ENCODE measurements at places on chromosomes 4 and X.

DNA sequence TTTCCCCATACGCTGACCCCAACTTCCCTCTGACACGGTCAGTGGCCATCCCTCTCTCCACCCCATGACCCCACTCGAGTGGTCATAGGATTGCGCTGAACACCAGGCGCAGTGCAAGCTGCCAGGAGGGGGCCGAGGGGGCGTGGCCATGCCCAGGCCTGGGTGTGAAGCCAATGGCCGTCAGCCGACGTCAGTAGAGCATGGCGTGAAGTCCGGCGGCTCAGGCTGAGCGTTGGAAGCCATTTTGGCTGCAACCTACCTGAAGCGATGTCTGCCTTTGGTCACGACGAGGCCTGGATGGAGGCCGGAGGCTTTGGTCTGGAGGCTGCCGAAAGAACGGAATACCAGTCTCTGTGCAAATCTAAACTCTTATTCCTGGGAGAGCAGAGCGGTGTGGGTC lies at the start of gene RAB41:
RAB41 (plus strand) TSS at position 222 of the 400 bp plus-strand sequence; CDS start at position 268, 46 bp downstream.
- DNase-seq = no peak

- DNase-seq = no peak
Observed at GRCh38 chr4:169724260-169724659, 33.5 kb downstream of the HPF1 start.

GRCh38 chr4:177010418-177010817 lies 217.7 kb upstream of the VEGFC start:
- DNase-seq = no peak

GRCh38 chr4:94924566-94924965 lies 166.8 kb downstream of the BMPR1B start:
- DNase-seq = no peak

- DNase-seq = no peak
Observed at GRCh38 chr4:119746951-119747350, 118.3 kb upstream of the PDE5A start.

DNA sequence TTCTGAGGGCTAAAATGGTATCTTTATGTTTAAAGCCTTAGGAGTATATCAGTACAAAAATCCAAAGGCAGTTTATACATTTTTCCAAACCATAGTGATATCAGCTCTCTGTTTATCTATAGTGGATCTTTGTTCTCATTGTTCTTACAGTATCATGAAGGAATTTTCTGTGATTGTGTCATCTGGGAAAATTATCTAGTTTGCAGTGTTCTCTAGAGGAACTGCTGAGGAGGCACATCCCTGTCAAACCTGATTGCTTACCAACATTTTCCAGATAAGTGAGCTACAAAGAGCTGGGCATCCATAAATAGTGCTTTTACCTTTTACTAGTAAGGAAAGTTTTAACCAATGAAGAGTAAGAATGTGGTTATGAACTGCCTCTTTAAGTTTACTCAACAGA lies 44.9 kb upstream of the SLC25A31 start:
- DNase-seq = no peak

DNA sequence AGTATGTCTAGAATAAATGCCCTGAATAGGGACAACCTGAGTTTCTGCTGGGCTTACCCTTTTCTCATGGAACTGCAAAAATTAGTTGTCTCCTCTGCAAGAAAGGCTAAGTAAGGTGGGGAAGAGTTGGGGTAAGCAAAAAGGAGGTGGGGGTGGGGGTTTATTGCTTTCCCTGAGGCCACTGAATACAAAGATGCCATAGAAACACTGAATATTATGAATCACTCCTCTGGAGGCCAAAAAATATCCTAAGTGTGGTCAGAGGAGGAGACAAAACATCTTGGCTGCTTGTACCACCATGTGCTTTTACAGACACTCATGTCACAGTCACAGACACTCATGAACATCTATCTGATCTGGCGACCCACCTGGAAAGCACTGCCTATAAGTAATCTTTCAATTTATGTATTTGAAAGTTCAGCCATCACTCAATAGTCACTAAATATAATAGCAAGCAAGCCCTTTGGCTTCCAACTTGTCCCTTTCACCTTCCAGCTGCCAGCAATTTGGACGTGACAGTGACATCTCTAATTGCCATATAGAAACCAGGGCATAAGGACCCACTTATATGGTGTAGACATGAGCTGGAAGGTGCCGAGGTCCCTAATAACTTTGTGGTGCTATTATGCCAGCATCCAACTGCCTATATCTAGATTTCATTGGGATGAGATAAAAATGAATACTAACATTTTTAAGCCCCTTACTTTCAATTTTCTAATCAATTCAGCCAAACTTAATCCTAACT lies 122.7 kb upstream of the CBR4 start:
- DNase-seq = no peak

- no peak for DNase-seq
Observed at GRCh38 chrX:99901091-99901490, 509.0 kb downstream of the PCDH19 start.

DNA sequence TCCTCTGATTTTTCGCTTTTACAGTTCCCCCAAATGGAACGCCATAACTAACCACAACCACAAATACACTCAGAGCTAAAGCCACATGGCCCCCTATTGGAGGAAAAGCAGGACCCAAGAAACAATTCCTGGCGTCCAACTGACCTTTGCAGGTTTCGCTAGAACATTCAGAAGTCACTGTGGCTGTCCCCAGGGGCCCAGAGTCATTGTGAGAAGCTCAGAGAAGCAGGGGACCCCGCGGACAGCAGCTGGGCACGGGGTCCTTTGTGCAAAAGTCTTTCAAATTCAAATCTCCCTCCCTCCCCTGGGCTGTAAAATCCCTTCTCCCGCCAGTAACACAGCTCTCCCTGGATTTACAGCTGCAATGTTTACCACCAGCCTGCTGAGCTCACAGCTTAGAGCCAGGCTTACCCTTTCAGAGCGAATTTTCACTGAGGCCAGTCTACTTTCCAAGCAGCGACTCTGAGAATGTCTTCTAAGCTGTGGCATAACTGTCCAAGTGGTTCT lies 214.8 kb downstream of the CRLF2 start:
- DNase-seq = no peak

- no peak for DNase-seq
Observed at GRCh38 chrX:75096331-75096730, 59.8 kb downstream of the ABCB7 start.

- DNase-seq = peak; percentile 6
Observed at GRCh38 chr4:108834166-108834834, 71.4 kb upstream of the ETNPPL start.

DNA sequence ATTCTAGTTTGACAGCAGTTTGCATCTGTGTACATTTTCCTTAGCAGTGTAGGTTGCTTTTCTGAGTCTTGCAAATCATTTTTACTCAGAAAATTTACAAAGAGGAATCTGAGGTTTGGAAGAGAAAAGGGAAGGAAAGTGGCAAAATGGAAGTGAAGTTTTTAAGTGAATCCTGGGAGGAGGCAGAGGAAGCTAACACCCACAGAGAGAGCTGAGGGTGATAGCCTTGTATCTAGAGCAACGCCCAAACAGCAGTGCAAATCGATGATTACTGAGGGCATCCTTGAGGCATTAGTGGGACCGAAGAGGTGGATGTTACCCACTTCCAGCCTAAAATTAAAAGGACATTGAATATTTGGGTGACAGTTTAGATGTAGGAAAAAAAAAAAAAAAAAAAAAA lies 31.8 kb downstream of the KLF3 start:
- no peak for DNase-seq

DNA sequence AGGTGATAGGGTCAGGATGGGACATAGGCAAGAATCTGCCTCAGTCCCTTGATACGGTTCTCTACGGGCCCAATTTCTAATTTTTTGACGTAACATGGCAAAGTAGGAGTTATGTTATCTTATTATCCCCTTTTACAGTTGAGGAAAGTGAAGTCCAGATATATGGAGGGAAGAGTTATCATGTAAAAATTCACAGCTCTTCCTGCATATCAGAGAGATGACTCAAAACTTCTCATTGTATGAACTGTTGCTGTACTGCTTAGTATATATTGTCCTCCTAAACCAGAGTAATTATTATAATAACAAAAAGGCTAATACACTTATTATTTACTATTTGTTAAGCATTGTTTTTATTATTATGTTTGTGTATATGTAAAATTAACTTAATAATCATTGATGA lies 260.5 kb upstream of the IGFBP7 start:
- DNase-seq = no peak

DNA sequence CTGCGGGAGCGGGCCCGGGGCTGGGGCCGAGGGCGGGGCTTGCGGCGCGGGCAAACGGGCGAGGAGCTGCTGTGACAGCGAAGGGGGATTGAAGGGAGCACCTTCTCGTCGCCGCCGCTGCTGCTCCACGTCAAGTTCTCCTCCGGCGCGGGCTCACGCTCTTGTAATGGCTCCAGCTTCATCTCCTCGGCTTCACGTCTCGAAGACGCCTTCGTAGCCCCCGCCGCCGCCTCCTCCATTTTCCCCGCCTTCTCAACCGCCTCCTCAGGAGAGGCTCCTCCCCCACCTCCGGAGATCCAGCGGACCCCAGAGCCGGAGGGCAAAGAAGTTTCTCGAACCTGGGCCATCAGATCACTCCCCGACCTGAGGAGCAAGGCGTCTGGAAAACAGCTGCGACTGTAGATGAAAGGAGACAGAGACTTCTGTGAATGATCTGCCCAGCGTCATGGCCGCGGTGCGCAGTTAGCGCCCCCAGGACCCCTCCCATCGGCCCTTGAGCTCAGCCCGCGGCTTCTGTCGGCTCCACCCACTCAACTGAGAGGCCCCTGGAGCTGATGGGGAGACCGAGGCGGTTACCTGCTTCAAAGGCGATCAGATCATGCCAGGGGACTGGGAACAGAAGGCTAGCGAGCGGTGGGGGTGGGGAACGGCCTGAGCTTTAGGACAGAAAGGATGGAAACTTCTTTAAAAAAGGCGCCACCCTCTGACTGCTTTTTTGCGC lies 895 bp downstream of the USP51 start:
- peak; percentile 31 for DNase-seq

DNA sequence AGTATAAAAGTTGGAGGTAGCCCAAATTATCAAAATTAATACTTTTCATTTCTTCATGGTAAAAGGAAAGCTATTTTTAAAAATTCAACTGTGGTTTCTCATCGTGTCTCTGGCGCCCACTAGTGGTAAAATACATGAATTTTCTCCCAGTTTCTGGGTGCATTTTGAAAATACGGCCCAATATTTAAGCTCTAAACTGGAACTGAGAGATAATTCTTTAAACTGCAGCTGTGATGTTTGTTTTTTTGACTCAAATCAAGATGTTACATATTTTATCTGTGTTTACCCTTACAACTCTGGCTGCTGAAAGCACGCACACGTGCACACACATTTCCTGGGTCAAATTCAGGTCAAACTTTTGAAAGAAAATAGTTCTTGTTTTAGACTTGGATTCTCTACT lies 123.9 kb upstream of the ACSL4 start:
- no peak for DNase-seq

GRCh38 chr4:180799798-180800197 lies 1443.4 kb upstream of the TENM3 start:
- DNase-seq = no peak

DNA sequence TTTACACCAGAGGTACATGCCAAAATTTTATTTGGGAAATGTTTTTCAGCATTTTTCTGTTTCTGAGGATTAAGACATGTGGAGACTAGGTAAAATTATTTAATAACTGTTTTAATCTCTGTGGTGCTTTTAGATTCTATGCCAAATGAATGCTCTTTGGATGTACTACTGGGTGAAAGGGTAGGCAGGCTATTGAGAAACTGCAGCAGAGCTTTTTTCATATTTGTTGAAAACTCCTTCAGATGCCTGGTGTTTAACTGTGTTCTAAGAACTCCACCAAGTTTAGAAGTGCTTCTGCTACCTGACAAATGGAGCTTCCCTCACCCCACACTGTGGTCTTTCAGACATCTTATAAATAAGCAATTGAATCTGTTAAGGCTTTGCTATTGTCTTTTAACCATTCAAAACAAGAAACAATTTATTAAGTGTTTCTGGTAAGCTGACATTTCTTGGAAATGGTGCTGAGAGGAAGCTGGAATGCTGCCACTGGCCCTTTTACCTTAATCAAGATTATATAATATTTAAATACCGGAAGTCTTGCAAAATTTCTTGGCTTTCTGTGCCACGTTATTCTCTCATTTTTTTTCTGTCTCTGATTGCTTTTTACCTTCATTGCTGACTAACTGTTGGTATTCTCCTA lies 51.2 kb upstream of the CYSLTR1 start:
- no peak for DNase-seq

GRCh38 chr4:54234497-54235205 lies 5.6 kb downstream of the PDGFRA start:
- DNase-seq = no peak

GRCh38 chrX:55201930-55202579 lies 18.1 kb upstream of the PAGE5 start:
- DNase-seq = no peak

GRCh38 chr4:7295911-7296660 lies 103.7 kb downstream of the SORCS2 start:
- no peak for DNase-seq

GRCh38 chr4:76302826-76303438 lies 3.6 kb upstream of the STBD1 start:
- DNase-seq = no peak

DNA sequence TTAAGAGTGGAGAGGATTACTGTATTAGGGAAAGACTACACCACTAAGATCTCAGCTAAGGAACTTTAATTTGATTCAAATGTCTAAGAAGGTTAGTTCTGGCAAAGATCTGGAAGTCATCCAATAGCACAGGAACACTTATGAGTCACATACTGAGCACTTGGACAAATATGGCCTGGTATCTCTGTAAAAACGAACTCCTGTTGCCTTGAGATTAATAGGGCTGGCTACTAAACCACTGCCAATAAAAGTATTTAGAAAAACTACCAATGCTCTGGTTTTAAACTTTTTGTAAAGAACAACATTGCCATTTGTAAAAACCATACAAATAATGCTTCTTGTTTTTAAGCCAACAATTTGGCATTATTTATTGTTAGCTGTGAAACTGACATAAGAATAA lies 70.5 kb downstream of the SEC24D start:
- peak; percentile 93 for DNase-seq

GRCh38 chrX:126551725-126552312 lies 795 bp downstream of the DCAF12L1 start:
- DNase-seq = no peak

DNA sequence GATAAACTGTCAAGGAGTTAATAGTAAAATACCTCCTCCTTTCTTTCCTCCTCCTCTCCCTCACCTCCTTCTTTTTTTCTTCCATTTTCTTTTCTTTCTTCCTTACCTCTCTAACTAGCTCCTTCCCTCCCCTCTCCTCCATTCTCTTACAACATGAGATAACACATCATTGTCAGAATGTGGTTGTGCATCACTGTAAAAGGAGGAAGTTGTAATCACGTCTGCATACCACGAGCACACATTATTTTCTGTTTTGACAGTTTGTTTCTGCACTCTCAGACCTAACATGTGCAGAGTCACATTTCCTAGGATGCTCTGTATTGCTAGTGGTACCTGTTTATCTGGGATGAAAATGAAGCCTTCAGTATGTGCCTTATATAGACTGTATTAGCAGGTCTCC lies 9.1 kb downstream of the SLIT2 start:
- no peak for DNase-seq

- DNase-seq = no peak
Observed at GRCh38 chr4:4992833-4993232, 26.4 kb downstream of the CYTL1 start.

Data from H4 (cell line).